ENCODE measurements at places on chromosomes 5 and 9.

DNA sequence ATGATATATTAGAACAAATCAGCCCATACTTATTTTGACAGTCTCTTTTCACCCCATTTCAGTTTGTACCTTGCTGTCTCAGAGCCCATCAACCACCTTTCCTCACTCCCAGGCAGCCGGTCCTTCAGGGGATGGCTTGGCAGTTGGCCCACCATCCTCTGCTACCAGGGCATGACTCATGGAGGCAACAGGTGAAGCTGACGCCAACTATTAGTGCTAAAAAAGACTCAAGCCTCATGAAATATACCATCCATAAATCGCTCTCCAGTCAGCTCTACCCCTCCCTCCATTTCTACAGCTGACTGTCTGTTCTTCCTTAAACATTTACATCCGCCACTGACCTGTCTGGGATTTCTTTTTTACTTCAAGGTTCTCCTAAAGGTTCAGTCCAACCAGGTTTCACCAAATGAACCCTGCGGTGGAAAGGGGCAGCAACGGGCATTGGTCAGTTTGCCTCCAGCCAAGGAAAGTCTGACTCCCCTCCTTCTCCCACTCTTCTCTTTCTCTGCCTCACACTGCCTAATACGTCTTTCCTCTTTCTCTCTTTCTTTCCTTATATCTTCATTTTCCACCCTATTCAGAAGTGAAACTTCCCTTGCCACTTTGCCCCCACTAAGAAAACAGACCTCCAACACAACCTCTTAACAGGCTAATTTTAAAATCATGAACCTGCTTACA lies 439.1 kb downstream of the RAB3C start:
- no peak for DNase-seq

DNA sequence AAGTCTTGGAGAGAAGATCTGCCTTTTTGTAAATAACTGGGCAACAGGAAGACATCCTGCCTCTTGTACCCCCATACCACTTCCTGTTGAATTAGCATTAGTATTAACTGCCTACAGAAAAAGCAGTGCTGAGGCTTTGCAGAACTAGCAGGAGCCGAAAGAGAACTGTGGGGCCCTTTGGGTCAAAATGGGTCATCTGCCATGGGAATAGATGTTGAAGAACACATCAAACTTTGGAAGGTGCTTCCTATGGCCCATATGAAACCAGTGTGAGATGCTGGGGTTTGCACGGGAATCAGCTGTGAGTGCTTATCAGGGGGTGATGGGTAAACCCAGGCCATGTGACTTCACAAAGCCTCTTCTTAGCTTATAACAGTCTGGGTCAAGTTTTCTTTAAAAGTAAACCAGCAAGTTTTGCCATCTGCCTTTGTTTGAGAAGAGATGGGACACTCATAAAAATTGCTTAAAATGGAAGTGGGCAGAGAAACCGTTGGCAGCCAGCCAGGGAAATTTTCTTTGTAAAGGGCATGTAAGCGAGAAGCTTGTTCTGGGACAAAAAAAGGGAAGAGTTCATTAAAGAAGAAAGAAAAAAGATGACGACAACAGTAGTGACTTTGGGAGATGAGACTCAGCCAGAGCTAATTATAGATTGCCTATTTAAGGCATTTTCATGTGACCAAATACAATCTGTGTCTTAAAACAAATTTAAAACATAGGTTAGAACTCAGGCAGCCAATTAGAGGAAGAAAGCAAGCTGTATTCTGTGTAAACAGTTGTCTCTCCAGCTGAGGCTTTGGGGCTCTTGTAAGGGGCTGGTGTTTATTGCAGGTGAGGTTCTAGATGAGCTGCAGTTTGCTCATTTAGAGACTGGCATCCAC lies 4.4 kb downstream of the SLC25A25 start:
- DNase-seq, result peak; percentile 91

- no peak for DNase-seq
These were observed 475.2 kb downstream of the HINT1 start for GRCh38 chr5:130689831-130690230.

- DNase-seq, result no peak
These were observed 434.7 kb upstream of the ZNF608 start for GRCh38 chr5:125181159-125181558.

DNA sequence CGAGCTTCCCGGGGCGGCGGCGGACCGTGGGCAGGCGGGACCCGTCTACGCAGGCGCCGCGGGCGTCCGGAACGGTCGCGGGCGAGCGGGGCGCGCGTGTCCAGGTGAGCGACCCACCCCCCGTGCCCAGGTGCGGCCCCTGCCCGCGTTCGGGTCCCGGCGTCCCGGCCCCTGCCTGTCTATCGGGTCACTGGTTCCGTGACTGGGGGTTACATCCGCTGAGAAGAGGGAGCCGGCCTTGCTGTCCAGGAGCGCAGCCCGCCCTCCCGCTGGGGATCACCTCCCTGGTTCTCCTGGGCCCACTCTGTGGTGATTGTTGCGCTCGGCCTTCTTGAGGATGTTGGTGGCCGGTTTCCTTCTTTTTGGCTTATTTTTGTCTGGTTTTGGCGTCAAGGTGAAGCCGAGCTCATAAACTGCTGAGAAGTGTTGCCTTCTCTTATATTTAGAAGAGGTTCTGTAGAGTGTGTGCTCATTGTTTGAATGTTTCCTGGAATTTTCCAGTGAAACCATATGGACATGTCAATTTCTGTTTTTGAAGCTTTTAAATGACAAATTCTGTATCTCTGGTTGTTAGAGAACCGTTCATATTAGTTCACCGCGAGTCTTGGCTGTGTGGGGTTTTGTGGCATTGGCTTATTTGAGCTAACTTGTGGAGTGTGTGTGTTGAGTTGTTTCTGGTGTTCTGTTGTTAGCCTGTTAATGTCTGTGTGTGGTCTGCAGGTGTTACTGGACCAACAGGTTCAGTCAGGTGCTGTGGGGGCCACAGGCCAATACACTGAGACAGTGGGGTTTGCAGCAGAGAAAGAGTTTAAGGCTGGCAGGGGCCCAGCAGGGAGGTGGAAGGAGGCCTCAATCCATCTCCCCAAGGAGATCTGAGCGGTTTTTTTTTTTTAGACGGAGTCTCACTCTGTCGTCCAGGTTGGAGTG lies 621 bp downstream of the CEP72 start:
- DNase-seq, result no peak

GRCh38 chr9:97978371-97979130 lies 4.6 kb upstream of the ANP32B start:
- peak; percentile 45 for DNase-seq

GRCh38 chr5:149143470-149143869 lies 2.2 kb downstream of the ABLIM3 start:
- peak; percentile 19 for DNase-seq

DNA sequence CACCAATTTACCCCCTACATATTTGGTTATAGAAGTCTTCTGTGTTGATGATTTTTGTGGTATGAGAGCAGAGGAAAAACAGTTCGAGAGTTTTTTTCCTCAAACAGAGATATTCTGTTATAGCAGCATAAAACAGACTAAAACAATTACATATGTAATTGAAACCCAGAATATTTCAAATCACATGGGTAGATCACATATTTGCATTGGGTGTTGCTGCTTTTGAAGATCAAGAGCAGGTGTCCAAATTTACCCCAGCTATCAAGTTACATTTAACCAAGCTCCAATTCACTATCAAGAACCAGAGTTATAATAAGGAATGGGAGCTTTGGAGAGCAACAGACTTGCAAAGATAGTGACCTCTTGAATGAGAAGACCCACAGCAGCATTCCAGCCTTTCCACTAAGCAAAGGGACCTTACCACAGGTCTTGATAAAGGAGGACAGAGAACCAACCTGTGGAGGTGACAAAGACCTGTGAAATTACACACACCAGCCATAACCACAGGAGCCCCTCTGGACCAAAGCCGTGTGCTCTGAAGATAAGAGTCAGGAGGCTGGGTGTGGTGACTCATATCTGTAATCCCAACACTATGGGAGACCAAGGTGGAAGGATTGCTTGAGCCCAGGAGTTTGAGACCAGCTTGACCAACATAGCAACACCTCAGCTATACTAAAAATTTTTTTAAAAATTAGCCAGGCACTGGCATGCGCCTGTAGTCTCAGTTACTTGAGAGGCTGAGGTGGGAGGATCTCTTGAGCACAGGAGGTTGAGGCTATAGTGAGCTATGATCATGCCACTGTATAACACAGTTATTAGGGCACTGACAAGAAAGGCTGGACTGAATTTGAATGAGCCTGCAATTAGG lies 4.0 kb upstream of the CCL28 start:
- no peak for DNase-seq

GRCh38 chr9:6681957-6682501 lies 36.5 kb upstream of the GLDC start:
- no peak for DNase-seq

Data from pons (tissue), 1 donor.